Activated T-helper 1 cell treated with anti-CD3 and anti-CD28 coated beads, Interleukin-2, amount 50 U/mL, for 16 hours (primary cell): ENCODE measurements at places on chromosomes 2 and 18.
A peak's percentile ranks its signal among the peaks of the same experiment; 100 is the strongest.

DNA sequence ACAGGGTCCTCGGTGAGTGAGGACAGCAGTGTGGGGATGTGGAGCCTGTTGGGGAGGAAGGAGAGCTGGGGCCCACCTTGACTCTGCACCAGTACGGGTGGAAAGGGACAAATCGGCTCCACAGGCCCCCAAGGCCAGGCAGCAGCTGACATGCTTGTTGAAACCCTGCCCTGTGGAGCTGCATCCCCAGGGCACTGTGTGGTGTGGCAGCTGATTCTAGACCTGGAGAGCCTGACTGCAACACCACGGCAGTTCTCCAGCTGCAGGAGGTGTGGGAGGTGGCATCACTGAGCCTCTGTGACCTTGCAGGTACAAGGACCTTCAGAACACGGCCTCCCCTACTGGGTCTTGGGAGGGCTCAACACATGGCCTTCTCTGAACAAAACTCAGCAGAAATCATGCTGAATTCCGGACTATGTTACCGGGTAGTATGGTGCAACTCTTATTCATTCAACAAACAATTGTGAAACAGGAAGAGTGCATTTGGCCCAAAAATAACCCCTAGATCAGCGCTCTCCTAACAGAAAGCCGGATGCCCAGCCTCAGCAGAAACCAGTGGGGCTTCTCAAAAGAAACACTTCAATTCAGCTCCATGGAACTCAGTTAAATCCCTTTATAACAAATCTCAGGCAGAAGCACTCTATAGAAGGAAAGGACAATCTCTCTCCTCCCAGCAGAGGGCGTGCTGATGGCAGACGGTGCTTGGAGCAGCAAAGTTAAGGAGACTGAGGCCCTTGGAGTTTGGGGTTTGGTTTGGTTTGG, 104.4 kb upstream of the SALL3 start:
- no peak for DNase-seq

GRCh38 chr2:119207447-119207846, 16.2 kb upstream of the STEAP3 start:
- DNase-seq = no peak

- no peak for DNase-seq
Measured at GRCh38 chr2:103615611-103616105, 853.8 kb downstream of the TMEM182 start.

DNA sequence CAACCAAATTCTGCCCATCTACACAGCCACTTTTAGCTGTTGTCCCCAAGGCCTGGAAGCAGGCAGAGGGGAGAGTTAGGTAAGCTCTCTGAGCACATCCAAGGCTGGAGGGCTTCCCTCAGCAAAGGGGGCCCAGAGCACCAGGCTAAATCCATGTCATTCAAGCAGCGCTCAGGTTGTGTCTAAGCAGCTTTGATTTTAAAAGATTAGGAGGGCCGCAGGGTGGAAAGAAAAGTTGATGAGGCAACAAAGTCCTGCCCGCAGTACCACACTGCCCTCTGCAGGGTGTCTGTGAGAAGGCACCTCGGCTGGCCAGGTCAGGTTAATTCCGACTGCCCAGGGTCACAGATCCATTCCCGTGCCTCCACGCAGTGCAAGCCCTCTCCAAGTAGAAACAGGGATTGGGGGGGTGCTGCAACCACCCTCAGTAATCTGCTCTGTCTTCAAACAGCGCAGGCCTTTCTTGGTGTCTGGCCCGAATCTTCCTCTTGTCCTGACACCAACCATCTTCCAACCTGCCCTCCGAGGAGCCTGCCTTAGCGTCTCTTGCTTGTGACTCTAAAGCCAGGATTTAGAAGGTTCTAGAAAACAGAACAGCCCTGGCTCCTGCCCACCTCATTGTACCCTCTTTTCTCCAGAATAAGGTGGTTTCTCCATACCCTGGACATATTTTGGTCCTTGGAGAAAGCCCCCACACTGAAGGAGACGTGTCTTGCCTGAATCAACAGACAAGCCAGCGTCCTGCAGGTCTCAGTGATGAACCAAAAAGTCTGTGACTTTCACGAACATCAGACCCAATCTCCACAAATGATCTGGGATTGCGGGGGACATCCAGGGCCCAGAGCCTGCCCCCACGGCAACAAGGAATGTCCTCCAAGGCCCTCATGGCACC, 289.2 kb downstream of the TNS1 start:
- peak; percentile 36 for DNase-seq

DNA sequence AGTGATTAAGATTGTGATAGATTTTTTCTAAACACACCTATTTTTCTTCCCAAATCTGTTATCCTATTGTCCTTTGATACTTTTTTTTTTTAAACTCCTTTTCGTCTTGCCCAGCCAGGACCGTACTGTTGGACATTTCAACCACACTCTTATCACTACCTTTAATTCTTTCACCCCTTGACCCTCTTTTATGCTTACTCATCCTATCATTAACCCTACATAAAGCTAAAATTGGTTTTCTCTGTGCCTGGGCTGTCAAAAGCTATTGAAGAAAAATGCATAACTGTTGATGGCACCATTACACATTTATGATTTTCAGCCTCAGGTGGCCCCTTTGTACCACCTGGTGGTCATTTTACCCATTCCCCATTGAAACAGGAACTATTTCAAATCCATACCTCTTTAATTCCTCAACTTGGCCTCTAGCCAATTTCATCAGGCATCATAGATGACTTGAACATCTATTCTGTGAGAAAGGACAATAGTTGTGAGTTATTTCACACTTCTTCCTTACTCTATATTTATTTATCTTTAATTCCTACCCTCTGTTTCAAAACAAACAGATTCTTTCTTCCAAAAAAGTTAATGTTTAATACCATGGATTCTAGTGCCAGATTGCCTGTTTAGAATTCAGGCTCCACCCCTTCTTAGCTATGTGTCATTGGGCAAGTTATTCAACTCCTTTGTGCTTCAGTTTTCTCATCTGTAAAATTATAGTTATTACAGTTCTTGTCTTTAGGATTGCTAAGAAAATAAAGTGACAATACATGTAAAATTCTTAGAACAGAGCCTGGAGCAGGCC, 258.6 kb downstream of the CAMKMT start:
- no peak for DNase-seq

GRCh38 chr2:113138428-113139322, 11.3 kb downstream of the IL1RN start:
- no peak for DNase-seq

DNA sequence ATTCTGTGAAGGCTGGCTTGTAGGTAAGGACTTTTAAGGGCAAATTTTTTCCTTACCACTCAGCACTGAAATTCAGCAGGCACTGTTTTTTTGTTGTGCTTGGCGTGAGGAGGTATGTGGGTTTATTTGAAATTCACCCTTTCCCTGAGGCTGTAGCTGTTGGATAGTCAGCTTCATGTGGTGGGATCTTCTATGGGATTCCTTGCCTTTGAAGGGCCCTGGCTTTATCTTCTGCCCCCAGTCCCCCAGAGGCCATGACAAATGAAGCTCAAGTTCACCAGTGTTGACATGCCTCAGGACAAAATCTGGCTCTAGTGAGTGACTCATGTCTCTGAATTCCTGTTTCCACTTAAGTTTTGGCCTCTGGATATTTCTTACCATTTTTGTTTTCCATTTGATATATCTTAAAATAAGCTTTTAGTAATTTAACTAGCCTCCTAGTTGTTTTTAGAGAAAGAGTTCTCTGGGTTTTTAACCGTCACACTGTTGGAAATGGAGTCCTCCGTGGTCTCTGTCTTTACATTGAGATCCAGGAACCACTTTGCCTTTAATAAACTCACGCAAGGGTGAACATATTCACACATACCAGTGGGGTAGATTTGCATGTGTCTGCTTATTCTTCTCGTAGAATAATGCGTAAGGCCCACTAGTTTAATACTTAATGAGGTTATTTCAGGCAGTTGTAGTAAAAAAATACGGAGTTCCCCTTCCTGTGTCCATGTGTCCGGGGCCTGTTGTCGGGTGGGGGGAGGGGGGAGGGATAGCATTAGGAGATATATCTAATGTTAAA, 211.1 kb upstream of the FAM98A start:
- DNase-seq = no peak

DNA sequence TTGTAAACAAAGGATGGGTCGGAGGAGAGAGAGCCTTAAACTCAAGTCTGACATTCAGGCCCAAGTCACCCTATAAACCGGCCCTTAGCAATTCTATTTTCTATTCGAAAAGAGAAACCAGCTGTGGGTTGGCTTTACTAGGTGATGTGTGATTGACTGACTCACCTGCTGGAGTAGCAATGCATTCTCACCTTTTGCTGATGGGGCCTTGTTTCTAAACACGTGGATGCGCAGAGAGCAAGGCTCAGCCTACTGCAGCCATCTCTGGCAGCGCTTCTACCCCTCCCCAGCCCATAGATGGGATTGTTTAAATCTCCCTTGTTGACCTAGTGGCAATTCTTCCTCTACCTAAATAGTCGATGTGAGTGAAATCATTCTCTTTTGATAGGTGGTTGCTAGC, 138.5 kb downstream of the MEIS1 start:
- no peak for DNase-seq

DNA sequence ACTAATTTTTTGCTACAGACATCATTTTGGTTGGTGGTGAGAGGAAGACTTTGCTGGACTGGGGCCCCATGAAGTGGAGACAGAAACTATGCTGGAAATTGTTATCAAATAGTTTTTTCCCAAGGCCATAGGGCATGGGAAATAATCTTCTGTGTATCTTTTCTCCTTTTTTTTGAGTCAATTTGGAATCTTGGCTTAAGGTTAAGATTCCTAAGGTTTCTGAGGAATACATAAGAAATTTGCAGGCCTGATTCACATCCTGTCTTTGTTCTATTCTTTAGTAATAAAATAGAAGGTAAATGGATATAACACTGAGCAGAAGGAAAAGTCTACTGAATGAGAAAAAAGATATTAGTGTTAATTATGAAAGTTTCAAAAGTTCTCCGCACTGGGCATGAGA, 16.6 kb downstream of the SMC6 start:
- no peak for DNase-seq

DNA sequence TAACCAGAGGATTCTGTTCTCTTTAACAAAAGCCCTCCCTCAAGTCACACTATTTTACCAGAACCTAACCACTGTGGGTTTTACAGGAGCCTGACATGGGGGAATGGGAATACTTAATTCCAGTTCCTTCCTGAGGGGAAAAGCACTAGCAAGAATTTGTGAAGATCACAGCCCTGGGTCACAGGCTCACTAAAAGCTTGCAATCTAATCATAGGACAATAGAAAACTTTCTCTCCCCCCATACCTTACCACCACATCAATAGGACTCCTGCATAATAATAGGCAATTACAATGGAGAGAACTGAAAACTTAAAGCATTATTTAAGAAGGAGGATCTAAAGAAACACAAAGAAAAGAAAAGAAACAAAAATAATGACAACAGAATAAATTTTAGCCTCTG, 225.8 kb upstream of the ZNF804A start:
- no peak for DNase-seq

DNA sequence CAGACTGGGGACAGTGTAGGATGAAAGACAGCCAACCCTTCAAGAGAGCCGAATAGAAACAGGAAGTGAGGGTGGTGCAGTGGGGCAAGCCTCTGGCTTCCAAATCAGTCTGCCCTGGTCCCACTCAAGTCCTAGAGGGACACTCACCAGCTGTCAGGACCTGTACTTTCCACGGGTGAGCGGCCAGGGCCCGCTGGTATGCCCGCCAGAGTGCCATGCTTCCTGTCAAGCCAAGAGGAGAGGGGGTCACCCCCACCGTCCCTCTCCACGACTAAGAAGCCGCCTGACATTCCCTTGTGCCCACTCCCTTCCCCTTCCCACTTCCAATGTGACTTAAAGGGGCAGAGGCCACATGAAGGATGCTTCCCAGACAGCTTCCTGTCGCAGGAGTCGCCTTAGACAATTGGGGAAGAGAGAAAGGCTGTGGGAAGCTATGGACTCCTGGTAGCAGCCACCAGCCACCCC, 564 bp downstream of the MPV17 start:
- DNase-seq = no peak

- no peak for DNase-seq
Measured at GRCh38 chr2:218028189-218028495, 25.3 kb upstream of the TNS1 start.

- no peak for DNase-seq
Measured at GRCh38 chr2:233513953-233514655, 52.5 kb downstream of the USP40 start.

- no peak for DNase-seq
Measured at GRCh38 chr2:227447606-227448005, 24.4 kb upstream of the AGFG1 start.

- DNase-seq = peak; percentile 33
Measured at GRCh38 chr2:7825591-7826312, 856.1 kb upstream of the ID2 start.

GRCh38 chr2:111675419-111676194, 208.4 kb downstream of the ANAPC1 start:
- no peak for DNase-seq

GRCh38 chr18:5625076-5625475, 81.3 kb upstream of the EPB41L3 start:
- no peak for DNase-seq
